ENCODE measurements at places on chromosomes 3 and 15. TPM values are rescaled to one million over a fixed set of nuclear protein-coding genes. Genes with fewer than 3 reads are reported as not detected.

DNA sequence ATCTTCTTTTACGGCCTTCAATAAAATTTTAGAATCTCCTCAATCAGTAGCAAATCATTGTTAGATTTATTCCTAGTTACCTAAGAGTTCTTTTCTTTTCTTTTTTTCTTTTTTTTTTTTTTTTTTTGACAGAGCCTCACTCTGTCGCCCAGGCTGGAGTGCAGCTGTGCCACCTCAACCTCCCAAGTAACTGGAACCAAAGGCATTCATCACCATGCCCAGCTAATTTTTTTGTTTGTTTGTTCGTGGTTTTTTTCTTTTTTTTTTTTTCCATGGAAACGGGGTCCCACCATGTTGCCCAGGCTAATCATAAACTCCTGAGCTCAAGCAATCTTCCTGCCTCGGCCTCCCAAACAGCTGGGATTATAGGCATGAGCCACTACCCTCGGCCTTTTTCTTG lies 30.4 kb upstream of the AEN start:
- H3K4me1 ChIP-seq: no peaks in the 10 kb centered on the region
- no peaks in the 10 kb centered on the region for H3K27me3 ChIP-seq
- H3K27ac ChIP-seq: no peak overlapping the region
- no peak overlapping the region for H3K4me3 ChIP-seq

- no peak for DNase-seq
- no peak overlapping the region for H3K4me3 ChIP-seq
- H3K4me1 ChIP-seq: no peaks in the 10 kb centered on the region
- H3K27ac ChIP-seq: no peak overlapping the region
- no peaks in the 10 kb centered on the region for H3K27me3 ChIP-seq
These were observed 26.2 kb upstream of the SPTBN5 start for GRCh38 chr15:41919954-41920538.

ABTB1 gene
- total RNA-seq: 32.0 TPM

DNA sequence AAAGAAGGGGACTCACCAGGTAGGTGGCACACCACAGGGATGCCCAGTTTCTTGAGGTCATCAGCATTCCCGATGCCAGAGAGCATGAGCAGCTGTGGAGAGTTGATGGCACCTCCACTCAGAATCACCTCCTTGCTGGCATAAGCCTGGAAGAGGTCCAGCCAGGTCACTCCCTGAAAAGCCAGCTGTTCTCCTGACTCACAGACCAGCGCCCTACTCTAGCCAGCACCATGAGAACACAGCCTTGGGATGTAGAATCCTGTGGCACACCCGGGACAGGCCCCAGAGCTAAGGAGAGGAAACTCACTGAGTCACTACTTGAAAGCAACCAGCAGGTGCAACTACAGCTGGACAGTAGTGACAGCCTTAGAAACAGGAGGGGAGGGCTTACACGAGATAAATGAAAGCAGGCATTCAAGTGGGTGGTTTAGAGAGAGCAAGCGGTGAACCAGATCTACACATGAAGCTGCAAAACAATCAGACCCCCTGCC lies 24.5 kb downstream of the CHDH start:
- H3K4me1 ChIP-seq: no peaks in the 10 kb centered on the region
- H3K27ac ChIP-seq: no peak overlapping the region
- peaks cover 5% of the 10 kb centered on the region for H3K36me3 ChIP-seq

DNA sequence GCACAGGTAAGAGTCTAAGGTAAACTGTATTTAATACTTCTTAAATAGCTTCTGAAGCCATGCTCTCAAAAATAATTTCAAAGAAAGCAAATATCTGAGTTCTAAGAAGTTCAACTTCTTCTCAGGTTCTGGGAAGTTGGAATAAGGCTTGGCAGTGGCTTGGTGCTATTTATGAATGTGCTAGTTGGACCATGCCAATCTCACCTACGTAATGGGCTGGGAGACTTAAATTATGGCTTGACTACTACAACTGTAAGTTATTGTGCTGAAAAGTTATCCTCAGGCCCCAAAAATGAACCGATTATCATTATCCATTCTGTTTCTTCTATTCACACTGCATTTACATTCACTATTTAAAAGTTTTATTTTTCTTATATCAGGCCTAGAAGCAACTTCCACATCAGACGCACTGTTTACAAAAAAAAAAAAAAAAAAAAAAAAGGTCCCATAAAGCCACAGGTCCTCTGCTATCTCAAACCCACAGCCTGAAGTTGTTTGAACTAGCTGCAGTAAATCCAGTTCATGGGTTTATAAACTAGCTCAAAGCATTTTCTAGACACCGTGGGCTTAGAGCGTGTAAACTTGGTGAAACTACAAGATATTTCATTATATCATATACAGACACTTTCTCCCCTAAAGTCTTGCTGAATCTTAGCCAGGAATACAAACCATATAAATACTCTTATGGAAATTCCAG lies 3.4 kb downstream of the LRIG1 start:
- H3K4me3 ChIP-seq: peak overlapping the region; percentile 99
- H3K27ac ChIP-seq: peak overlapping the region; percentile 76
- no peak for DNase-seq
- H3K4me1 ChIP-seq: no peaks in the 10 kb centered on the region
- H3K27me3 ChIP-seq: no peaks in the 10 kb centered on the region

TIMP4 gene
- total RNA-seq: 46.9 TPM

DNA sequence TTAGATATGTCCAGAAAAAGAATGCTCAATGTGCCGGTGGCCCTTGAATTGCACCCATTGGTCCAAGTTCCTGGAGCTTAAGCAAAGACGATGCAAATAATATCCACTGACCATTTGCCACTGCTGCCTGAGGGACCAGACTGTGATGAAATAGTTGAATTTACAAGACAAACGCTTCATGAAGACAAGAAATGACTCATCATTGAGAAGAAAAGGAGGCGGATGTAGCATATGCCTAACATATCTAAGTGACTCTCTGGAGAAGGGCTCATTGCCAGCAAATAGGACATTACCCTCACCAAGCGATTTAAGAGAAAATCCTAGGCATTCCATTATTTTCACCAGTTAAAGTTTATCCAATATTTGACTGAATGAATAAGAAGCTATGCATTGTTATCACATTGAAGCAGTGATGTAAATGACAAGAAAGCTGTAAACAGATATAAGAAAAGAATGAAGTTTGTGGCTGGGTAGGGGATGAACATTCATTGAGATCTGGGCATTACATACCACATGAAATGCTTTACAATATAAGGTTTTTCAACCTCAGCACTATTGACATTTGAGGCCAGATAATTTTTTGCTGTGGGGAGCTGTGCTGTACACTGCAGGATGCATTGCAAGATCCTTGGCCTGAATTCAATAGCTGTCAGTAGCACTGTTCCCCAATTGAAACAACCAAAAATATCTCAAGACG lies 48.9 kb upstream of the CPNE4 start:
- DNase-seq: no peak
- no peaks in the 10 kb centered on the region for H3K4me1 ChIP-seq
- no peak overlapping the region for H3K4me3 ChIP-seq
- H3K27ac ChIP-seq: no peak overlapping the region

EPHB3 gene
- total RNA-seq: 25.3 TPM

DNA sequence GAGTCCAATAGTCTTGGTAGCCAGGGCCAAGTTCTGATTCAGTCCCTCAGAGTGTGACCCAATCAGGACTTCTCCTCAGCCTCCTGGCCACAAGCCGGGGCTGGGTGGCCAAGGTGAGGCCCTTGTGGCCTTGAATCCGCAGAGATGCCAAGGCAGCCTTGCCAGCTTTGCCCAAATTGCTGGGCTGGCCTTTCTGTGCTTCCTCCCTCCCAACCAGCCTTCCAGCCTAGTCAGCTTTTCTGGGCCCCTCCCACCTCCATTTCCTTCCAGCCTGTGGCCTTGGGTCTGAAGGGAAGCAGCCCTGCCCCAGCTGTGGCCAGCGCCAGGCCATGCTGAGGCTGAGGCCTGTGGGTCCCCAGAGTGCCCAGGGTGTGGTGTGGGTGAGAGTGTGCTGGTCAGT lies 34.3 kb upstream of the ANKDD1A start:
- no peak for DNase-seq
- H3K36me3 ChIP-seq: no peaks in the 10 kb centered on the region
- no peaks in the 10 kb centered on the region for H3K4me1 ChIP-seq
- H3K27me3 ChIP-seq: no peaks in the 10 kb centered on the region
- H3K4me3 ChIP-seq: no peak overlapping the region
- peak overlapping the region; percentile 36 for H3K27ac ChIP-seq

DNA sequence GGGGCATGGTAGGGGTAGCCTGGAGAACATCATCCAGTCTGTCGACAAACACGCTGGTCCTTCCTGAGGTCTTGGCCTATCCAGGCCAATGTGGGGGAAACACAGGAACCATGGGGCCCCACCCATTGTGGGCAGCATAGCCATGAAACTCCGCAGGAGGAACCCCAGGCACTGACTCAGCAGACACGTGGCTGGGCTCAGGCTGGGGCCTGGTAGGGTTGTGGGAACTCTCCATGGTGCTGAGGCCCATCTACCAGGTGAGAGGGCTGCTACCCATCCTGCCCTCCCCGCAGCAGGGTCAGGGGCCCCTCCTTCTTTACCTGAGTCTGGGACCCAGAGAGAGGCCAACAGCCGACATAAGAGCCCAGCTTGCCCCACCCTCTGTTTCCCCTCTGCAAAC lies 22.6 kb upstream of the CACNA2D2 start:
- no peak for DNase-seq
- no peak overlapping the region for H3K27ac ChIP-seq
- no peaks in the 10 kb centered on the region for H3K4me1 ChIP-seq
- H3K4me3 ChIP-seq: no peak overlapping the region

TMOD2 gene
- 11.5 TPM for total RNA-seq
